ENCODE measurements at places on chromosomes 6 and 20. TPM values are rescaled to one million over a fixed set of nuclear protein-coding genes. Genes with fewer than 3 reads are reported as not detected.
A peak's percentile ranks its signal among the peaks of the same experiment; 100 is the strongest.

GRCh38 chr6:75932067-75932466 is 140.4 kb downstream of the IMPG1 start:
- no peak for DNase-seq
- no peaks in the 10 kb centered on the region for H3K36me3 ChIP-seq
- H3K4me1 ChIP-seq = peaks cover 6% of the 10 kb centered on the region
- H3K4me3 ChIP-seq = no peak overlapping the region
- no peak overlapping the region for H3K27ac ChIP-seq

The TMEM200A gene
- total RNA-seq = not detected

DNA sequence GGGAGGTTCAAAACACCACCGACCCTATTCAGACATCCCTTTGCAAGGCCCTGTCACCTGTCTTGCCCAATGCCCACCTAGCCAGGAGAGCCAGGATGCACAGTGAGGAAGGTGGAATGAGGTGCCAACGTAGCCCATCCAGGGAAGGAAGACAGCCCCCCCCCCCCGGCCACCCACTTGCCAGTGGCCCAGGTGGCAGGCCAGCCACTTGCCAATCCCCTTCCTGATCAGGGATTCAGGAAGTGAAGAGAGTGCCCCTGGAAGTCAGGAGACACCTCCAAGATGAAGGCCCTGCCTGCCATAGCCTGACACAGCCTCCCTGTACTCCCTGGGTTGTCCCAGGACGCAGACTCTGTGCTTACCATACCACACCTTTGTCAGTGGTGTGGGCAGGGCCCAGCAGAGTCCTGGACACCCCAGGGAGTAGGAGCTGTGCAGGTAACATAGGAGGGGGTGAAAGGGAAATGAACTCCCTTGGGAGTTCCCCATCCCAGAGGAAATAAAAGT is 54.7 kb downstream of the MRPL14 start:
- peak overlapping the region; percentile 96 for H3K4me3 ChIP-seq
- no peak for DNase-seq
- H3K27ac ChIP-seq = no peak overlapping the region
- H3K27me3 ChIP-seq = peaks cover 14% of the 10 kb centered on the region
- H3K36me3 ChIP-seq = no peaks in the 10 kb centered on the region

The CRIP3 gene
- total RNA-seq = 5.3 TPM

The SLC35D3 gene
- not detected for total RNA-seq

GRCh38 chr6:154945271-154945890 is 49.7 kb upstream of the TIAM2 start:
- no peak overlapping the region for H3K4me3 ChIP-seq
- no peaks in the 10 kb centered on the region for H3K27me3 ChIP-seq
- H3K4me1 ChIP-seq = peaks cover 3% of the 10 kb centered on the region
- peaks cover 27% of the 10 kb centered on the region for H3K36me3 ChIP-seq

The RAMACL gene
- total RNA-seq = 0.42 TPM

GRCh38 chr6:26578741-26579140 is 18.0 kb upstream of the ABT1 start:
- no peak for DNase-seq
- no peak overlapping the region for H3K27ac ChIP-seq
- H3K4me1 ChIP-seq = peaks cover 18% of the 10 kb centered on the region
- no peak overlapping the region for H3K4me3 ChIP-seq
- peaks cover 7% of the 10 kb centered on the region for H3K27me3 ChIP-seq
- H3K36me3 ChIP-seq = no peaks in the 10 kb centered on the region

- no peaks in the 10 kb centered on the region for H3K27me3 ChIP-seq
- H3K36me3 ChIP-seq = peaks cover 19% of the 10 kb centered on the region
- H3K4me3 ChIP-seq = peak overlapping the region; percentile 96
- H3K27ac ChIP-seq = peak overlapping the region; percentile 82
- H3K4me1 ChIP-seq = peaks cover 51% of the 10 kb centered on the region
These were observed 413 bp downstream of the PTPRA start for GRCh38 chr20:2873747-2874041.

The SLC4A11 gene
- 1.3 TPM for total RNA-seq

DNA sequence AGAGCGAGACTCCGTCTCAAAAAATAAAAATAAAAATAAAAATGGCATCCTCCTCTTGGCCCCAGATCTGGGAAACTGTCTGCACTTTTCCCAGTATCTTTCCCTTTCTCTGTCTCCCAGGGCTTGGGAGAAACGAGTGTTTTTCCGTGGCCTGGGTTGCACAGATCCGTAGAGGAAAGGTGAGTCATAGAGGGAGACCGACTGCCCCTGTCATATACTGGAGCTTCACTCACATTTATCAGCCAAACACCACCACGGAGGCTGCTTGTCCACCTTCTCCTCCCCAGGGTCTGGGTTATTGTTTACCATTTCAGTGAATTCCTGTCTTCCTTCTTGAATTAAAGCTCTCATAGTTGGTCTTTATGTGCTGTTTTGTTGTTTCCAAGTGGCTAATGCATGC is 31.9 kb upstream of the EIF2S2 start:
- H3K4me1 ChIP-seq = no peaks in the 10 kb centered on the region
- peaks cover 20% of the 10 kb centered on the region for H3K27me3 ChIP-seq
- H3K27ac ChIP-seq = no peak overlapping the region
- no peak overlapping the region for H3K4me3 ChIP-seq

The THBS2 gene
- not detected for total RNA-seq

The RIPPLY2 gene
- total RNA-seq = not detected

DNA sequence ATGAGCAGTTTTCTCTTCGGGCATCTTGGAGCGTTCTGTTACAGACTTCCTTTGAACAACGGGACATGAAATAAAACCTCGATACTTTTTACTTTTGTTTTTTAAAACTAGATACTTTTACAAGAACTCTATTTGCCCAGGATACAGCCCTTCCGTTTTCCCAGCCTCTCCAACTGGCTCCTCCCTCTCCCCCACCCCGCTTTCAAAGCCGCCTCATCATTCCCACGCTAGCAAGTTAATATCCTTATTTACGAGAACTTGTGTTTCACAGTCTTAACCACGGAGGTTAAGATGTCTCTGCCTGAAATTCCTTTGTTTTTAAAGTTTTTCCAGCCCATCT is 241 bp upstream of the CFAP206 start:
- H3K4me1 ChIP-seq = peaks cover 7% of the 10 kb centered on the region
- no peak for DNase-seq
- no peaks in the 10 kb centered on the region for H3K36me3 ChIP-seq
- H3K4me3 ChIP-seq = peak overlapping the region; percentile 91
- H3K27me3 ChIP-seq = peaks cover 11% of the 10 kb centered on the region

The HLA-DQB1 gene
- total RNA-seq = 17.0 TPM

The AGER gene
- total RNA-seq = 60.3 TPM

GRCh38 chr6:75643173-75643572 is 41.5 kb downstream of the SENP6 start:
- peaks cover 4% of the 10 kb centered on the region for H3K4me1 ChIP-seq
- peak overlapping the region; percentile 31 for H3K27ac ChIP-seq
- H3K27me3 ChIP-seq = no peaks in the 10 kb centered on the region
- peaks cover 18% of the 10 kb centered on the region for H3K36me3 ChIP-seq
- H3K4me3 ChIP-seq = no peak overlapping the region

The ARMH2 gene
- total RNA-seq = 7.1 TPM

DNA sequence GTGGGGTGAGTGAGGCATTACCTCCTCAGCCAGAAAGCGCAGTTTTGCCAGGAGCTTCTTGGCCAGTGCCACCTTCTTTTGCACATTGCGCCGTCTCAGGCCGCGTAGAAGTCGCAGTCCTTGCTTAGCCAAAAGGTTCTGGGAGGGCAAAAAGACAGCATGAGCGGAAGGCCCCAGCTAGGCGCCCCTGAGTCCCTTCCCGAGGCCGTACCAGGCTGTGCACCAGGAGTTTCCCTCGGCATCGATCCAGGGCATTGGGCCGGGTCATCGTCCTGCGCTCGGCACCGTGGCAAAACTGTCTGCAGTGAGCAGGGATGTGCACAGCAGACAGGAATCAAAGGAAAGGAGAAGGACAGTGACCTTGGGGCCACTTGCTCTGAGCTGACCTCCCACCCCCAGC is 20.2 kb upstream of the SPAG4 start:
- H3K27ac ChIP-seq = no peak overlapping the region
- H3K27me3 ChIP-seq = peaks cover 3% of the 10 kb centered on the region
- DNase-seq = no peak
- no peaks in the 10 kb centered on the region for H3K36me3 ChIP-seq

DNA sequence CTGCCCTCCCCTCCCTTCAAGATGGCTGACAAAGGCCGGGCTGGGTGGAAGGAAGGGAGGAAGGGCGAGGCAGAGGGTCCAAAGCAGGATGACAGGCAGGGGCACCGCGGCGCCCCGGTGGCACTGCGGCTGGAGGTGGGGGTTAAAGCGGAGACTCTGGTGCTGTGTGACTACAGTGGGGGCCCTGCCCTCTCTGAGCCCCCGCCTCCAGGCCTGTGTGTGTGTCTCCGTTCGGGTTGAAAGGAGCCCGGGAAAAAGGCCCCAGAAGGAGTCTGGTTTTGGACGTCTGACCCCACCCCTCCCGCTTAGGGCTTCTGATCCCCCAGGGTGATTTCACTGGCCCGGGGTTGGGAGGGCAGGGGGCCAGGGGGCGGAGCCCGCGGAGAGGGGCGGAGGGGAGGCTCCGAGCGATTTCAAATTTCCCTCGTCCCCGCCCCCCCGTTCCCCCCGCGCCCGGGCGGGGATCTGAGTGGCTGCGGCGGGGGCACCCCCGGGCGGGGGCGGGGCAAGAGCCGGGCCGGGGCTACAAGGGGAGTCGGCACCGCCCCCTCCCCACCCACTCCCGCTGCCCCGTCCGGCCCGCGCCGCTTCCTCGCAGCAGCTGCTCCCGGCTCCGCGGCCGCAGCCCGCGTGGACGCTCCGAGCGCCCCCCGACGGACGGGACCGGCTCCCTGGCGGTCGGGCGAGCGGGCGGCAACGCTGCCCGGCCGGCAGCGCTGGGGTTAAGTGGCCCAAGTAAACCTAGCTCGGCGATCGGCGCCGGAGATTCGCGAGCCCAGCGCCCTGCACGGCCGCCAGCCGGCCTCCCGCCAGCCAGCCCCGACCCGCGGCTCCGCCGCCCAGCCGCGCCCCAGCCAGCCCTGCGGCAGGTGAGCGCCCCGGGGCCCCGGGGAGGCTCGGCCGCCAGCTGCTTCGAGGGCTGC is at the start of gene DNMT3B:
TSS of gene DNMT3B (plus strand) at position 555 of the 923 bp plus-strand sequence. CDS start 17,939 bp downstream, outside the sequence.
- no peaks in the 10 kb centered on the region for H3K27me3 ChIP-seq
- H3K4me1 ChIP-seq = peaks cover 15% of the 10 kb centered on the region
- peak; percentile 70 for DNase-seq
- H3K36me3 ChIP-seq = no peaks in the 10 kb centered on the region
- peak within 1 kb of the TSS; percentile 32 for H3K27ac ChIP-seq

DNA sequence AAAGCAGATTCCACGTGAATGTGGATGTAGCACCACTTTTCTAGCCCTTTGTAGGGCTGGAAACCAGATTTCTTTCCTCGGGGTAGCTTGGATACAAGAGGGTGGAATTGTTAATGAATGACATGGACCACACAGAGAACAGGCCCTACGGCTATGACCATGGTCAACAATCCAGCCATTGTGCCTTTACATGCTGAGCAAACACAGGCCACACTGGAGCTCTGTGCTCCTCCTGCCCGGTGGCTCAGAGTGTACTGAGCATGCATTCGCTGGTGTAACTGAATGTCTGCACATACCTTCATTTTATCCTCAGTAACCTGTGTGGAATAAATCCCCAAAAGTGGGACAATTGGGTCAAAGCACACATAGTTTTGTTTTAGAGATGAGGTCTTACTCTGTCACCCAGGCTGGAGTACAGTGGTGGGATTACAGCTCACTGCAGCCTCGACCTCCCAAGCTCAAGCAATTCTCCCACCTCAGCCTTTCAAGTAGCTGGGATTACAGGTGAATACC is 32.8 kb downstream of the LRP11 start:
- no peak overlapping the region for H3K27ac ChIP-seq
- peaks cover 3% of the 10 kb centered on the region for H3K27me3 ChIP-seq
- no peak for DNase-seq
- H3K4me1 ChIP-seq = peaks cover 2% of the 10 kb centered on the region
- H3K4me3 ChIP-seq = no peak overlapping the region
- H3K36me3 ChIP-seq = no peaks in the 10 kb centered on the region

GRCh38 chr6:156602066-156602385 is 175.2 kb upstream of the ARID1B start:
- H3K27me3 ChIP-seq = peaks cover 18% of the 10 kb centered on the region
- no peaks in the 10 kb centered on the region for H3K36me3 ChIP-seq
- no peak overlapping the region for H3K4me3 ChIP-seq
- H3K4me1 ChIP-seq = no peaks in the 10 kb centered on the region
- no peak for DNase-seq

All from naive thymus-derived CD8-positive, alpha-beta T cell (primary cell).